Tongue (tissue), 3 donors: ENCODE measurements at places on chromosomes 13 and 19. TPM values are rescaled to one million over a fixed set of nuclear protein-coding genes. Genes with fewer than 3 reads are reported as not detected.

The OSCAR gene
- total RNA-seq: 1.5 TPM

- DNase-seq: no peak
These were observed 19.9 kb downstream of the AKT2 start for GRCh38 chr19:40265055-40265762.

DNA sequence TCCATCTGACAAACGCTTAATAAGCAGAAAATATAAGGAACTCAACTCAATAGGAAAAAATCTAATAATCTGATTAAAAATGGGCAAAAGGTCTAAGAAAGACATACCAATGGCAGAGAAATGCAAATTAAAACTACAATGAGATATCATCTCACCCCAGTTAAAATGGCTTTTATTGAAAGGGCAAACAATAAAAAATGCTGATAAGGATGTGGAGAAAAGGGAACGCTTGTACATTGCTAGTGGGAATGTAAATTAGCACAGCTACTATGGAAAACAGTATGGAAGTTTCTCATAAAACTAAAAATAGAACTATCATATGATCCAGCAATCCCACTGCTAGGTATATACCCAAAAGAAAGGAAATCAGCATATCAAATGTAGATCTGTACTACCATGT, 508.8 kb upstream of the GPC6 start:
- DNase-seq: no peak

DNA sequence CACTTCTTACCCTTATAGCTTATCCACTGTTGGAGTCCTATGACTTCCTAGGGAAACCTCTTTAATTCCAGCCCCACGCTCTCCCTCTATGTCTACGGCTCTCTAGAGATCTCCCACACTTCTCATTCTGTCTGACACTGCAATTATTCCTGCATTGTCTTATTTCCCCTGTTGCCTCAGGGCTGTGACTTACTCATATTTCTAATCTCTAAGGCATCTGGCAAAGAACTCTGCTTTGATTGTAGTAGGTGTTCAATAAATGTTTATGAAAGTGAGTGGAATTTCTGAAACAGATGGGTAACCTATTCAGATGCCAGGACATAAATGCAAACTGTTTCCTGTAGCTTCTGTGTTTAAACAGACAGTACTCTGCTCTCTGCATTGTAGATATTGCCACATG, 102.4 kb upstream of the SERTM1 start:
- no peak for DNase-seq

- no peak for DNase-seq
These were observed 137.8 kb downstream of the ZDHHC20 start for GRCh38 chr13:21321269-21321668.

DNA sequence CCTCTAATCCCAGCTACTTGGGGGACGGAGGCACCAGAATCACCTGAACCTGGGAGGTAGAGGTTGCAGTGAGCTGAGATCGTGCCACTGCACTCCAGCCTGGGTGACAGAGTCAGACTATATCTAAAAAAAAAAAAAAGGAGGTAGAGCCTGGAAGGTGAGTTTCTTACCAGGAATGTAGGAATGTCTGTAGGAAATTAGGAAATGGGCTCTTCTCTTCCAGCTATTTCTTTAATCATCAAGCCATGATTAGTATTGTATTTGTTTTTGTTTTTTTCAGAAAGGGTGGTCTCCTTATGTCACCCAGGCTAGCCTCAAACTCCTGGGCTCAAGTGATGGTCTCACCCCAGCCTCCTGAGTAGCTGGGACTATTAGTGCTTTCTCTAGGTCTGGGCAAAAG, 26.3 kb upstream of the SERP2 start:
- DNase-seq: no peak

- peak; percentile 40 for DNase-seq
These were observed 38.2 kb downstream of the MTMR6 start for GRCh38 chr13:25249001-25249543.

GRCh38 chr13:96279904-96280303, 190.0 kb downstream of the HS6ST3 start:
- DNase-seq: no peak

GRCh38 chr13:53901593-53901992, 873.0 kb downstream of the OLFM4 start:
- no peak for DNase-seq

- DNase-seq: no peak
These were observed 9.2 kb downstream of the FGF14 start for GRCh38 chr13:102392481-102393209.
